T-helper 17 cell (primary cell): ENCODE measurements at places on chromosomes 5 and 9. TPM values are rescaled to one million over a fixed set of nuclear protein-coding genes. Genes with fewer than 3 reads are reported as not detected.

The HEMGN gene
- 1.3 TPM for total RNA-seq

The NUTM2G gene
- total RNA-seq = not detected

The INSL6 gene
- total RNA-seq = not detected

The AFAP1L1 gene
- 0.52 TPM for total RNA-seq

The PCDH1 gene
- total RNA-seq = 0.57 TPM

The OR1J1 gene
- total RNA-seq = not detected

The NNT gene
- 42.6 TPM for total RNA-seq

The MAMDC2 gene
- not detected for total RNA-seq

The CACNA1B gene
- total RNA-seq = not detected

The PCDHGA5 gene
- 0.16 TPM for total RNA-seq

The IZUMO3 gene
- not detected for total RNA-seq

The BAAT gene
- not detected for total RNA-seq

The AJM1 gene
- 2.9 TPM for total RNA-seq

The PTPRD gene
- total RNA-seq = not detected

The PIP5KL1 gene
- 2.3 TPM for total RNA-seq
